ENCODE measurements at places on chromosomes 6 and 20.
A peak's percentile ranks its signal among the peaks of the same experiment; 100 is the strongest.

DNA sequence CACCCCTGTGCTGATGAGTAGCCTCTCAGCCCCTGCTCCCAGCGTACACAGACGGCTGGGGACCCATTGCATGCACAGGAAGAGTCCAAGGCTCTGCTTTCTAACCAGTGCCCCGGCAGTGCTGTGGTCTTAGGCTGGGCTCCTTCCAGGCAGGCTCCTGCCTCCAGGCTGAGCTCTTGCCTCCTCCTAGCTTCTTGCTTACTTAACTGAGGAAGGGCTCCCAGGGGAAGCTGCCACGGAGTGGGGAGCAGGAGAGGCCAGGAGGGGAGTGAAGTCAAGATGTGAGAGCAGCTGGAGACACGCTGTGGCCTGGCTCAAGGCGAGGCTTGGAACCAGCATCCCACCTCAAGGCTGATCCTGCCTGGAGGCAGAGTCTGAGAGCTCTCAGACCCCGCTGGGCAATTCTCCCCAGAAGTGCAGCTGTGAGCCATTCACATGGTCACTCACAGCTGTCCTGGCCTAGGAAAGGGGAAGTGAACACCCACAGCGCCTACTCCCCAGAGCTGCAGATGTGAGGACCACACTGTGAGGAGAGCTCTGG lies 141.0 kb downstream of the TBXT start:
- no peak for DNase-seq

DNA sequence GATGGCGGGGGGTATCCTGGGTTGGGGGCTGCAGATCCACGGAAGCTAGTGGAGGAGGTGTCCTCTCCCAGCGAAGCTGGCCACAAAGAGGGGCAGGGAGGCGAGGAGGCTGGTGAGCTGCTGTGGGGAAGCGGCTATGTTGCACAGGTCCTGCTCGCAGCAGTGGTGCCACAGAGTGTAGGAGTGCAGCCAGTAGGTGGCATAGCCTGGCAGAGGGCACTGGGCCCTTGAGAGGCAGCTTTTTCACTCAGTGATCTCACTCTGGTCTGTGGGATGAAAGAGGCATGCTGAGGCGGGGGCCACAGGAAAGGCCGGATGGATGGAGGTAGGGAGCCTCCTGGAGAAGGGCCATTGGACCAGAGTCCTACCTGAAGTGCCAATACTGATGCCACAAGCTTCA lies 2.9 kb upstream of the LY6G6D start:
- DNase-seq, result no peak

DNA sequence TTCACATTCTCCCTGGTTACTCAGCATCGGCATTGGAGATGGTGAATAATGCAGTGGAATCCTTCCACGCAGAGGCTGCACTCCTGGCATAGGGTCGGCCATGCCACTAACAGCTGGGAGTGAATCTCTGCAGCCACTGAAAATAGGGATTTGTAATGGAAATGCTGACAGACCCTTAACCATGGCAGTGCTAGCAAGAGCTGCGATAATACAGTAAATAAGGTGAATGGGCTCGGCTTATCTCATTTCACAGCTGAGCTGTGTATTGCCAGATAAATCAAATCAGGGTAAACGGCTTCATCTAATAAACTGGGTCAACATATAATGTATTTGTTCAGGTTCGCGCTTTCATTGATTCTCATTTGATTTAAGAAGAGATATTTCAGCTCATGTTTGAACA lies 156.8 kb downstream of the SLC35B3 start:
- DNase-seq, result no peak

- DNase-seq, result peak; percentile 82
These were observed 504.9 kb upstream of the MARCKS start for GRCh38 chr6:113352029-113352801.

DNA sequence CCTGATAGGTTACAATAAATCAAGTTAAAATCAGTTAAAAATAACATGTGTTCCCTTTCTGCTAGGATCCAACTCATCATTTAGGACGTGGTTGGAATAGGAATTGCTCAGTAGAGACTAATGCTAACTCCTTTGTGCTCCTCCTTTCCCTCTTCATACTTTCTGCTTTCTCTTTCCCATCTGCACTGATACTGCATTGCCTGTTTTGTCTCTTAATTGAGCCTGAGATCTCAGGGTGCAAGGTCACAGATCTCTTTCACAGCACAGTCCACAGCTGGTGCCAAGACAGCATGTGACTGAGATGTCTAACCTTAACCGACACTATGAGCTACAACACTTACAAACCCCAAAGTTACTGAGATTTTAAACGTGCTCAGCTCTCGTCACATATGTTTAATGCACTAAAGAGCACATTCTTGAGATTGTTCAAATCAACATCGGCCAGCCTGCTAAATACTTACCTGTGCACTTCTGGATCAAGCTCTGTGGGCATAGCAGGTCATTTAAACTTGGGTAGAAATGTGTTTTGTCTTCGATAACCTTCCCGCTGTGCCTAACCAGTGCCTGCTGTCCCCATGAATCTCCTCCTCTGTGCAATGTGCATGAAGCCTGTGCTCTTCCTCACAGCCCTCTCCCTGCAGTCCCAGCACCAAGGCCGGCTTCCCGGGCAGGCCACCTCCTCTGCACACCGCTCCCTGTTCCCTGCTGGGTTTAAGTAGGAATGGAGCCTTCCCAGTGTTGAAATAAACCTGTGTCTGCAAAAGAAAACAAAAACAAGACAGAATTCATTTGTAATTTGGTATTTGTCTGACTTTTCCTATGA lies 39.6 kb upstream of the AFDN start:
- DNase-seq, result no peak

GRCh38 chr20:38227420-38228360 lies 32.8 kb downstream of the KIAA1755 start:
- DNase-seq, result no peak

DNA sequence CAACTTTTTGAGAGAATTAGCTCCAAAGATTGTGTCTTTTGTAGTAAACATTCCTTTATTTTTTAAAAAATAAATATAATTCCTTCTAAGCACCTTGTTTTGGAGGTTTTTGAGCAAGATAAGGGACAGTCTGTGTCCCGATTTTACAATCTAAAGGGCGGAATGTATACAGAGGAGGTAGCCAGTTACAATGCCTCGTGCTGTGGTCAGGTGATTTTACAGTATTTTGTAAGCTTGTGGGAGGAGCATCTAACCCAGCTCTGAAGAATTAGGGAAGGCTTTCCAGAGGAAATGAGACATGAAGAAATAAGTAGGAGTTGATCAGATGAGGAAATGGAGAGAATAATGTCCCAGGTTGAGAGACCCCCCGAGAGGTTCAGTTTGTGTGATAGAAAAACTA lies 1.3 kb downstream of the HINT3 start:
- DNase-seq, result peak; percentile 37

- no peak for DNase-seq
These were observed 25.2 kb downstream of the FBXO30 start for GRCh38 chr6:145789443-145789842.

- no peak for DNase-seq
These were observed 317.1 kb downstream of the BMP7 start for GRCh38 chr20:56949318-56949717.

GRCh38 chr6:33853026-33853425 lies 49.2 kb upstream of the MLN start:
- DNase-seq, result no peak

DNA sequence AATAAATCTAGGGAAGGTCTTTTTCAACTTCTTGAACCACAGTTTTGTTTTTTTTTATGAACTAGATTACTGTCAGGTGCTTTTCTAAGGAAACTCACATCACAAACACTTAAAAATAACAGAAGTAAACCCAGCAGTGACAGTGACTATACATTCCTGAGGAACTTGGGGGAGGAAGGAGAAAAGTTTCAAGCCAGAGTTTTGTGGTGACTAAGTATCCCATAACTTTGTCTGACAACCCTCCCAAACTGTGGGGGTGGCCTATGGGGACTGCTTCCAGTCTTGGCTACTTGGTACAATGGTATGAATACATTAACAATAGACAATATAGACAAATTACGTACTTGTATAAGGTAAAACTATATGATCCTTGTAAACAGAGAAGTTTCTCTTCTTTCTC lies 202.5 kb upstream of the MAN1A1 start:
- no peak for DNase-seq

DNA sequence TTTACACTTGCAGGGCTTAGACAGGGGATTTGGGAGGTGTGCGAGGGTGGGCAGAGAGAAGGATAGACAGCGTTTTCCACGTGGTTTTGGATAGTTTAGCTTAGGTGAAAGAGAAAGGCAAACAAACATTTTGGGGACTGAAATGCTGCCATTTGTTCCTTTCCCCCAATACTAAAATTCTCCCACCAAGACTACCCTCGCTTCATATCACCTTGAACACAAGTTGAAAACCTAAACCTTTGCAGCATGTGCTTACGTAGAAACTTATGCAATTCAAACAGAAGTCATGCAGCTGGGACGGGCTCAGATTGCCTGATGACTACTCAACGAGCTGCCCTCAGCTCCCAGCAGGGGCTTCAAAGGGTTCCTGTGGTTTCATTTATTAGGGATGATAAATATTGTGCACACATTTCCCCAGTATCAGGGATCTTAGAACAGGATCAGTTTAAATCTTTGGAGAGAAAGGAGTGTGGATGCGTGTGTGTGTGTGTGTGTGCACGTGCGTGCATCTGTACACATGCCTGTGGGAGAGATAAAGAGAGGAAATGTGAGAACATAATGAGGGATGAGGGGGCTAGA lies 77.3 kb downstream of the SLC22A23 start:
- no peak for DNase-seq

DNA sequence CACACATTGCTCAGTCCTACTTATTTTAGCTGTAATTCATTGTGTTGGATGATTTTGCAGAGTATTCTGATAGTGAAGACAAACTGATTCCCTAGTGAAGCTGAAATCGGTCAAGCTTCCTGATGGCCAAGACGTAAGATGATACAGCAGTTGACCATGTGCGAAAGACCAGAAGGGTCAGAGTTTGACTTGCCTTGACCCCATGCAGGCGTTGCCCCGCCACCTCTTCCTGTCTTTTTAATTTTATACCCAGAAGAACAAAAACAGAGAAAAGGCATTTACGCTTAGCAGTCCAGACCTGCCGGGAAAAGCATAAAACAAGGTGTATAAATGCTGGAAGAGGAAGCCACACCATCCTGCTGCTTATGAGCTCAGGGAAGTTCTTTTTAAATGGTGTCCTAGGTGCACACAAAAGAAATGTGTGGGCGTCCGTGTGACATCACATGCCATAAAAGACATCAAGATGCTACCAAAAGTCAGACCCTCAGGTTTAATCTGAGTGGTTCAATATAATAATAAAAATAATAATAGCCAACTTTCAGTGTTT lies 32.2 kb downstream of the TSHZ2 start:
- DNase-seq, result no peak

- DNase-seq, result peak; percentile 74
These were observed 14.1 kb upstream of the CPNE5 start for GRCh38 chr6:36853325-36853724.

DNA sequence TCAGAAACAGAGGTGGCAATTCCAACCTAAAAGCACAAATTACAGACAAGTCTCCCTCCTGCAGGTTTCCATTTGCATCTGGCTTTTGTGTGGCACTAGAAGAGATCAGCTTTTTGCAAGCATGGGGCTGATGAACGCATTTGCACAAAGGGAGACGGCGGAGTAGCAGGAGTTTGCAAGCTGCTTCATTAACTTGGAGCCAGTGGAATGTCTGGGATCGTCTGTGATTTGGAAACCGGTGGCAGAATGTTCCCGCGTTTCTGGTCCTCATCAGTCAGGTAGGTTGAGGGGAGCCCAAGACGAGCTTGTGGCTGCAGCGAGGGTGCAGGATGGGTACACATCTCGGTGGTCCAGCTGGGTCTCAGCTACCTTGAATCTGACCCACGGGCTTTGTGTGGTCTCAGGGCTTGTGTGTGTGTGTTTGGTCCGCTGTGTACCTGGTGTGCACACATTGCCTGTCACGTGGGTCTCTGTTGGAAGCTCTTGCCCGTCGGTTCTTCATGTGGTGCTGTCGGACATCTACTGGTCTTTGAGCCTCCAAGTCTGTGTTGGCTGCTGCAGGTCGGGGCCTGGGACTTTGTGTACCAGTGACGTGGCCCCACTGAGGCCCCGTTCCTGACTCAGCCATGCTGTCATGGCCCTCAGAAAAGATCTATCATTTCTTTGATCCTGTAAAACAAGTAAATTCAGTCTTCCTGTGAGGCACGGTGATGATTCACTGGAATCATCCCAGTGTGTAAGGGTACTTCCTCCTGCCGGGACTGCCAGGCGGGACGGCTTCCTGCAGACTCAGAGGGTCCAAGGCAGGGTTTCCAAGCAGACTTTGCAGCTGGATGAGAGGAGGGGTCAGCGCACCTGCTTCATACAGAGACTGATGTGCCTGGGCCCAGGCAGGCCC lies 12.4 kb upstream of the MYT1 start:
- peak; percentile 19 for DNase-seq

DNA sequence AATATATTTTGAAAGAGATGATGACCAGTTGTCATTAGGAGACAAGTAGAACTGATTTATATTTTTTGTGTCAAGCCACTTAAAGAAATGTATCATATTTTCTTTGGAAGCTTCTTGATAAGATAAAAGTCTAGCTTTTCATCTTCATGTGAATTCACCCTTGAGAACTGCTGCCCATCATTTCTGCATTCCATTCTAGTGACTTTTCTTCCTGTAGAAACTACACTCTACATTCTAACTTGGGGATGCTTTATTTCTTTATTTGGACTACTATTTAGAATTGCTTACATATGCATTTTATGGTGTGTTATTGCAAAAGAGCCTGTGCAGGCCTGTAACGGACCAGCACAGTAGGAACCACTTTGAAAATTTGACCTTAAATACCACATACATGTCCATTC lies 335.0 kb upstream of the KCNQ5 start:
- DNase-seq, result peak; percentile 38

DNA sequence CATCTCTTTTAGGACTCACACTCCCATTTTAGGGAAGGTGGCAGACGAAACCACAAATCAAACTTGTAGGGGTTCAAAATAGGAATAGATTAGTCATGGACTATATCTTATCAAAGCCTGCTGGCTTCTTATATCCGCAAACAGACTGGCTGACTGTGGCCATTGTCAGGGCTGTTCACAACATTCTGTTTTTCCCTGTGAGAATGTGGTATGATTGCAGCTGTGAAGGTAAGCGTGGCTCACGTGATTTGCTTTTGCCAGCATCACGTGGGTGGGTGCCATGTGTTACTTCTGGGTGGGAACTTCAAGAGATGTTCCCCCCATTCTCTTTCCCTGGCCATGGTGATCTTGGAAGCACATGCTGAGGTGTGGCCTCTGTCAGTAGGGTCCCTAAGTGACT lies 5.9 kb downstream of the IP6K3 start:
- DNase-seq, result no peak

GRCh38 chr6:36360241-36361054 lies 23.8 kb upstream of the BNIP5 start:
- peak; percentile 91 for DNase-seq

DNA sequence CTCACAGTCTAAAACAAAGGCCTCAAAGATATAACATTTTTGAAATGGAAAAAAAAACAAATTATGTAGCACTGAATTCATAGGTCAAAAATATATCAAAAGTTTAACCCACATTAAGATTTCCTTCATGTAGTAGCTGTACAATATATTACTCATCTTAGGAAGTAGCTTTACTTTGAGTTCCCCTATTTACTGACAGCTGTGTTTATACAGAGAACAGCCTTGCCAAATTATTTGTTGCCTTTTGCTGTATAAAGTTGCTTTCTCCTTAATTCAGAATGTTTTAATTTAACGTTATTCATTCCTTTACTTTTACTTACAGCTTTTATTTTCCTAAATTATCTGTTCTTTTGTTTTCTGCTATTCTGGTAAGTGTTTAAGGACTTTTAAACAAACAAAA lies 181.0 kb downstream of the COL12A1 start:
- no peak for DNase-seq
